Activated CD8-positive, alpha-beta memory T cell treated with anti-CD3 and anti-CD28 coated beads, Interleukin-2, amount 50 U/mL, for 48 hours (primary cell): ENCODE measurements at places on chromosomes 11 and 22.

DNA sequence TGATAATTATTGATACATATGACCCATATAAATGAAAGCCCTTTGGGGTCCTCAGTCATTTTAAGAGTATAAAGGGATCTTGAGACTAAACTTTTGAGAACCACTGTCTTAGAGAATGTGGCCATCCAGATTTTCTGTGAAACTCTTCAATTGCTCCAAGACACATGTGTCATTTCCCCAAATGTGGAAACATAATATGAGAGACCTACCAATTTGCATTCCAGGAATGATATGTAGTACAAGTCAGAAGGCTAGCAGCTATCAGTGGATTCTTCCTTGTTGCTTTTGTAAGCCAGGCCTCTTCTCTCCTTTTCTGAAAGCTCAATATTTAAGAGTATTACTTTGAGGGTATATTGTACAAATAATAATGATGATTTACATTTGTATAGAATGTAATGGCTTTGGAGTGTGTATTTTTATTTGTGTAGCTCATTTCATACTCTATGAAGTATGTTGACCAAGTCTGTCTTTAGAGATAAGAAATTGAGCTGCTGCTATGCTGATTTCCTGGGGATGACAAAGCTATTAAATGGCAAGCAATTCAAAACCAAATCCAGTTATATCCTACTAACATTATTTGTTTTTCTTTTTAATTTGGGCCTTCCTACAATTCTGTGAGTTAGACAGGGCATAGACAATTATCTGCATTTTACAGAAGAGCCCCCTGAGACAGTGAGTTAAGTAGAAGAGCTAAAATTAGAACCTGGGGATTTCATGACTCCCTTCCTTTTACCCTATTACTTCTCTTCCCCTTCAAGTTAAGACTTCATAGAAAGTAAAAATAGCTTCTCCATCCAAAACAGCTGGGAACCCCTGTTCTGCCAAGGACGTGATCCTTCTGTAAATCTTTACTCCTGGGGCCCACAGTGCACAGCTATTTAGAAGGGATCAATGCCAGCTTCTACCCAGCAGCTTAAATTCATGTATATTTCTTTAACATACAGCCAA lies 131.9 kb downstream of the WNT11 start:
- DNase-seq = no peak

DNA sequence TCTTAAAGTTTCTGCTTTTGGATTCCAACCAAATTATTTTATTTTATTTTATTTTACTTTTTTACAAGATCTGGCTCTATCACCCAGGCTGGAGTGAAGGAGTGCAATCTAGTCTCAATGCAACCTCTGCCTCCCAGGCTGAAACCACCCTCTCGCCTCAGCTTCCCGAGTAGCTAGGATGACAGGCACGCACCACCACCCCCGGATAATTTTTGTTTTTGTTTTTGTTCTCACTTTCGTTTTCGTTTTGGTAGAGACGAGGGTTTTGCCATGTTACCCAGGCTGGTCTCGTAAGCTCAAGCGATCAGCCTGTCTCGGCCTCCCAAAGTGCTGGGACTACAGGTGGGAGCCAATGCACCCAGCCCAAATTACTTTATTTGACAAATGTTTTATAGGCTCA lies 219.8 kb downstream of the ETS1 start:
- no peak for DNase-seq

- no peak for DNase-seq
Measured at GRCh38 chr11:116193321-116194131, 579.3 kb downstream of the BUD13 start.

DNA sequence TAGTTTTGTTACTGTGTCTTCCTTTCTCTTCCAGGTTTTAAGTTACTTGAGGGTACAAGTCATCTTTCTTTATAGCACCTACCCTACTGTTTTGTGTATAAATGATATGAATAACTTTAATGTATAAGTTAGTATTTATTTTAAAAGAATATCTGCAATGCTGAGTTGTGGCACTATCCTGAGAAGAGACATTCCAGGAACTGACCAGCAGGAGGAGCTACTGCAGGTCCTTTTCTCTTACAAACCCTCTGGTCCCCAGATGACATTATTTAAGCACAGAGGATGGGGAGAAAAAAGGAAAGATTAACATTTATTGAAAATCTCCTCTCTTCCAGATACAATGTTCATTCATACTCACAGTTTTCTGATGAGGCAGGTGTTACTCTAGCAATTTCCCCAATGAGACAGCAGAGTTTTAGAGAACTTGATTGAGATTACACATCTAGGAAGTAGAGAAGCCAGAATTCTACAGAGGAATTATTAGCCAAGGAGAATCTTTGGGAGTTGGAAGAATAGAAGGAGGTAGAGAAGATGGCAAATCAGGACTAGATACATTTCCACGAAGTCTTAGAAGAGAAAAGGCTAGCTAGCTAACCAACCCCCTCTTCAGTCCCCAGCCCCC lies 541.2 kb upstream of the API5 start:
- no peak for DNase-seq

GRCh38 chr11:32549611-32550187 lies 33.9 kb upstream of the EIF3M start:
- DNase-seq = no peak

DNA sequence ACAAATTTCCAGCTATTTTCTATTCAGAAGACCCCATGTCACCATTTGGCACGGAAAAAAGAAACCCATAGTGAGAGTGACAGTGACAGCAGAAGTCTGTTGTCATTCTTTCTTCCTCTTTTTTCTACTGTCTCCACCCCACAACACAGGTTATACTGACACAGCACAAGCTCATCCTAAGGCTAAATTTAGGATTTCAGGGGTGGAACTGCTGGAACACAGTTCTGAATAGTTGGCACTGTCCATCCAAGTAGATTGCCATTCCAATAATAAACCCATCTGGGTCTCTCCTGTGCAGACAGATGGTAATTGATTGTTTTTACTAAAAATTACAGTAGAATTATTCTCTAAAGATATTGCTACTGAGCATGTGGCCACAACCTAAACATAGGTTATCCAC lies 95.2 kb upstream of the C11orf87 start:
- no peak for DNase-seq

GRCh38 chr11:134365011-134365925 lies 33.5 kb downstream of the GLB1L2 start:
- DNase-seq = no peak

- DNase-seq = no peak
Measured at GRCh38 chr22:46812788-46813187, 50.3 kb downstream of the TBC1D22A start.

DNA sequence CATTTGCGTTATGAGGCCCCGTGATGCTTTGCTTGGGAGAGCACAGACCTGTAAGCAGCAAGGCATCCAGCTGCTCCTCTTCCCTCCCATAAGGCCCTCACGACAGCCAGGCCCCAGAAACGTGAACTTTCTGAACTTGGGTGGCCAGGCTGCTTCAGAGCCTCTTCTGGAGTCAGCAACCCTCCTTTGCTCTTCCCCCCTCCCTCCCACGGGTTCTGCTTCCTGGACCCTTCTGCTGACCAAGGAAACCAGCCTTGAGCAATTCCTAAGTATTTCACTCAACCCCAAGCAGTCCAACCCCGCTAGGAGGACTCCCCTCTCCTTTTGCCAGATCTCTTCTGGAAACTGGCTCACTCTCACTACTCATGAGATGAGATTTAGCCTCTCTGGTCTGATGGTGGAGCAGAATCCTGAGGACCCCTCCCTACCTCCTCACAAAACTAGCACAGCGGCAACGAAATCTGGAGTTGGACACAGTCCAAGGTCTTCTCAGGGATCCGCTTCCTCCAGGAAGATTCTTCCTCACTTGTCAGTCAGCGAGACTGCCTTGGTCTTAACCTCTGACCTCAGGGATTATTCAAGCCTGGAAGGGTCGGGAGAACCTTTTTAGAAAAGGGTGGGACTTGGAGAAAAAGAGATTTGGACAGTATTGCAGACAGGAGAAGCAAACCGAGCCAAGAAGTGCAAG lies 86.2 kb downstream of the UBASH3B start:
- DNase-seq = no peak

GRCh38 chr11:48044577-48044976 lies 64.2 kb downstream of the PTPRJ start:
- no peak for DNase-seq

GRCh38 chr11:37512156-37512780 lies 914.2 kb upstream of the RAG2 start:
- no peak for DNase-seq

DNA sequence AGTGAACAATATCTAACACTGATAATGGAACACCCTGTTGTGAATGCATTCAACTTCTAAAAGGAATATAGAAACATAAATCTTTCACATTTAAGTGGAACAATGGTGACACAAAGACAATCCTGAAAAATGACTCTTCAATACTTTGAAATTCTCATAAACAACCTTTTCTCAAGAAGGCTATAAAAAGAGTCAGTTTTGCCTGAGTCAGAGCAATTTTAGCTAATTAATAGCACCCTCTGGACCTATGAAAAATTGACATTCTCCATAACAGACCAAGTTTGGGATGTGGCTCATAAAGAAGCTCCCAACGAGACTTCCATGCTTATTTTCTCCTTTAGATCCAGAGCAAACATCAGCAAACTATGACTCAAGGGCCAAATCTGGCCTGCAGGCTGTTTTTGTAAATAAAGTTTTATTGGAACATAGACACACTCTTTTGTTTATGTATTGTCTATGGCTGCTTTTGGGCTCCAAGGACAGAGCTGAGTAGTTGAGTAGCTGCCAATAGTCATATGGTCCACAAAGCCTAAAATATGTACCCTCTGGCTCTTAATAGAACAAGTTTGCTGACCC lies 108.0 kb downstream of the MAML2 start:
- DNase-seq = no peak

GRCh38 chr11:86482692-86483091 lies 108.0 kb downstream of the CCDC81 start:
- no peak for DNase-seq

GRCh38 chr22:49616356-49617231 lies 211.1 kb downstream of the BRD1 start:
- no peak for DNase-seq

- no peak for DNase-seq
Measured at GRCh38 chr11:66688561-66689534, 11.2 kb upstream of the RBM4B start.

- no peak for DNase-seq
Measured at GRCh38 chr22:45462034-45462655, 40.5 kb upstream of the FBLN1 start.

DNA sequence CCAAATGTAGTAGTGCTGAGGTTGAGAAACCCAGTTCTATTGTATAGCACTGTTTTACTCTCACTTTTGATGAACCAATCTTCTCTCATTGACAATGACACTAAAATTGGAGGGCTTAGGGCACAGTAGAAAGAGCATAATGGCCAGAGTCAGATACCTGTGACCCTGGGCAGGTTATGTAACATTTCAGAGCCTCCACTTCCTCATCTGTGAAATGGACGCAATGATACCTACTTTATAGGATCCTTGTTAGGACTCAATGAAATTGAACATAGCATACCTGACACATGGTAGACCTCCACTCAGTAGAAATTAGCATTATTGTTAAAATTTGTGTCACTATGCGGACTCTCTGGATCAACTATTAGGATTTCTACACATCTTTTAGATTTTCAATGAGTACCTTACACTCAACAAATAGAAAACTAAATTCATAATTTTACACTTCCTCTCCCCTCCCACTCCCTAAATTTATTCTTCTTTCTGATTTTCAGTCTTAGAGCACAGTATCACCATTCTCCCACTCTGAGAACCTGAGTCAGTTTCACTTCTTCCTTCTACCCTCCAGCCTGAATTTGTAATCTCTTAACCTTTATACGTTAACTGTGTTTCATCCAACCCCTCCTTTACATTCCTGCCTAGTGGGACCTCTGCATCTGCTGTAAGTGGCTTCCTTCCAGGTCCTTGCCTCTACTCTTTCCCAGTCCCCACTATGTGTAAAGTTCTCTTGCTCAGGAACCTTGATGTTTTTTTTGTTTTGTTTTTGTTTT lies 78.3 kb downstream of the MICAL2 start:
- DNase-seq = no peak

GRCh38 chr11:76686261-76687079 lies 15.9 kb upstream of the LRRC32 start:
- no peak for DNase-seq

GRCh38 chr11:14503023-14503422 lies 3.4 kb upstream of the COPB1 start:
- DNase-seq = no peak

DNA sequence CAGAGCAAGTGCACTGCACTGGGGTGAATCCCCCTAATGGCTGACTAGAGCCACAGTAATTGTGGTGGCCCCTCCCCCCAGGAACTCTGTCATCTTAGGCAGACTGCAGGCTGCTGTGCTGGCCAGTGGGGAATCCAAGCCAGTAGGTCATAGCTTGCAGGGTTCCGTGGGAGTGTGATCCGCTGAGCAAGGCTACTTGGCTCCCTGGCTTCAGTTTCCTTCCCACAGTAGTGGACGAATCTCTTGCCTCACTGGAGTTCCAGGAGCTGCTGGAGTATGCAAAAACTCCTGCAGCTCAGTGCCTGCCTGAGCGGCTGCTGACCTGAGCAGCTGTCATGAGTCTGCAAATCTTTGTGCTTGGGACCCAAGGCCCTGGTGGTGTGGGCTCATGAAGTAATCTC lies 13.2 kb downstream of the OOSP3 start:
- no peak for DNase-seq

DNA sequence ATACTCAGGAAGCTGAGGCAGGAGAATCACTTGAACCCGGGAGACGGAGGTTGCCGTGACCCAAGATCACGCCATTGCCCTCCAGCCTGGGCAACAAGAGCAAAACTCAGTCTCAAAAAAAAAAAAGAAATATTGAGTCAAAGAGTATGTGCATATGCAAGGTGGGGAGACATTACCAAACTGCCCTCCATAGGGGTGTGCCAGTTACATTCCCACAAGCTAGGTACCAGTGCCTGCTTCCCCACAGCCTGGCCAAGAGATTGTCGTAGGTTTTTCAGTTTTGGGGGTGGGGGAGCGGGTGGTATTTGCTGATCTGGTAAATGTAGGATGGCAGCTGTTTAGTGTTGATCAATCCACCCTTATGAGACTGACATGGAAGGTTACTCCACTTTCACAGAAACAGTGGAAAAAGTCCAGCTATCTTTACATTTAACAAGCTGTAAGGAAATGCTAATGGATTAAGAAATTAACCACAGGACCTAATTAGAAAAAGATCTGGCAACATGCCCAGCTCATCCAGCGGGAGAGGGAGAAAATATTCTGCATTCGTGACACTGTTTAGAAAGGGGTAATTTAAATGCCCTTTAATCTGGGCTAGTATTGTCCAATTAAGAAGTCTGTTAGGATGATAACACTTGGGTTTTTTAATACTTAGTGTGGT lies 89.4 kb downstream of the PACS1 start:
- DNase-seq = no peak
